Naive B cell (primary cell): ENCODE measurements at places on chromosomes 1 and 21.

GRCh38 chr1:92536980-92537884 is 50.5 kb upstream of the GFI1 start:
- DNase-seq: no peak

DNA sequence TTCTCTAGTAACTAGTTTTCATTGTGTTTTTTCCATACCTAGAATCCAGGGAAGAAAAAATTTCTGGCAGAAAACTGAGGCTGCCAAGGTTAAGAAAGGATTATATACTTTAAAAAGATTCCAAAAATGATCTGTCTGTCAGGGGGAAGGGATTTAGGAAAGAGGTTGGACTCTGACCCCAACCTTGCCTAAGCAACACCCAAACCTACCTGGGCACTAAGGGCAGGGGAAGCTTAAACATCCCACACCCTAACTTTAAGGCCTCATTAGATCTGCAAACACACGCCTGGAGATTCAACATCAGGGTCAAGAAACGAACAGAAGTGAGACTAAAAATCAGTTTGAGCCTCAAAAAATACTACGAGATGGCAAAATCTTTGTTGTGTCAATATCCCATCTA is 19.4 kb downstream of the KDM5B start:
- DNase-seq: no peak

GRCh38 chr1:1398677-1399186 is 403 bp downstream of the CCNL2 start:
- DNase-seq: no peak

DNA sequence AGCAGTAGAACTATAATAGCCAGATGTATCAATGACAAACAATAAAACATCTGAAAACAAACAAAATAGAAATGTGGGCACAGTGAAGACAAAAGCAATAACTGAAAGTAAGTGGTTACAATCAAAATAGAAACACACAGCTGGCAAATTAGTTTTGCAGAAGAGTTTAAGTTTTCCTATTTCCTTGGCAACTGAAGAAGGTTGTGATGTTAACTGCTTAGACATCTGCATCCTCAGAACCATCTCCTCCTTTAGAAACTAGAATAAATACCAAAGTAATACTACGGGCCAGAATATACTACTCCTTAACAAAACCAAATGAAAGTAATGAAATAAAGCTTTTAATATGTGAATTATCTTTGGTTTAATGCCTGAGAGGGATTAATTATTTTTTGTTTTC is 605.5 kb downstream of the LTN1 start:
- DNase-seq: no peak

DNA sequence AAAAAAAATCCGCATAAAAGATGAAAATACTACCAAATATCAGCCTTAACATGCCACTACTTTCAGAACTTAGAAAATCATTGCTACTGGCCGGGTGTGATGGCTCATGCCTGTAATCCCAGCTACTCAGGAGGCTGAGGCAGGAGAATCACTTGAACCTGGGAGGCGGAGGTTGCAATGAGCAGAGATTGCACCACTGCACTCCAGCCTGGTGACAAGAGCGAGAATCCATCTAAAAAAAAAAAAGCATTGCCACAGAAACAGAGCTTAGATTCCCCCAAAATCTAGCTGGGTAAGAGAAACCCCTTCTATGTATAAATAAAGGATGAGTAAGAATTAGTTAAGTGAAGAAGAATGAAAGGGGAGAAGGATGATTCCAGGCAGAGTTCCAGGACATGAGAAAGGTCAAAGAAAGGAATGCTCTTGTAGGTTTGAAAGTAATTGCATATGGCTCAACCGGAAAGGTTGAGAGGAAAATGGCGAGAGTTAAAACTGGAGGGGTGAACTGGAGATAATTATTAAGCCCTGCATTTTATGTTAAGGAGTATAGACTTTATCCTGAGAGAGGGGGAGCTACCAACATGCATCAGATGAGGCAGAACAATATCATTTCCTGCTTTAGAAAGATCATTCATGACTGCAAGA is 19.7 kb upstream of the NRDC start:
- no peak for DNase-seq

GRCh38 chr1:8120693-8121260 is 94.7 kb upstream of the ERRFI1 start:
- no peak for DNase-seq

DNA sequence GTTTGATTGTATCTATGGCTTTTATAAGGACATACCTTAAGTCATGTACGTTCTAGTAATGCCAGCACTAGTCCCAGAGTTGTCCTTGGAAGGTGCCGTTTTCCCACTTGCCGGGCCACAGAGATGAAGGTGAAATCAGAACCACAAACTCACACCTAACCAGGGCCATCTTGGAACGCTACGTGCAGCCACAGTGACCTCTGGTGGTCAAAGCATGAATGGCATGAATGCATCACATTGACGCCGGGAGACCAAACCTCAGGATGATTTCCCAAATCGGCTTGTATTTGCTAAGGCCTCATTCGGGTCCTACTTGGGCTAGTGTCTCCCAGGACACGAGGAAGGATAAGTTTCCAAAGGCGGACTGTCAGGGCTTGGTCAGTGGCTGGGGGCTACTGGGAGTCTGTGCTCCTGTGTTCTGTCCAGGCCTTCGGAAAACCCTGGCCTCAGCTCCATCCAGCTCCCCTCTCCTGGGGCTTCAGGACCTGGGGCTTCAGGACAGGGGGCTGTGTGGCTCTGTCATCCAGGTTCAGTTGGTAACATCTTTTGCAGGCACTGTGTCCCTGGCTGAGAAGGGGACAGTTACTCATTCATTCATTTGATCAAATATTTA is 260.5 kb downstream of the PRDM2 start:
- peak; percentile 51 for DNase-seq
